ENCODE measurements at places on chromosomes 3 and 15.

DNA sequence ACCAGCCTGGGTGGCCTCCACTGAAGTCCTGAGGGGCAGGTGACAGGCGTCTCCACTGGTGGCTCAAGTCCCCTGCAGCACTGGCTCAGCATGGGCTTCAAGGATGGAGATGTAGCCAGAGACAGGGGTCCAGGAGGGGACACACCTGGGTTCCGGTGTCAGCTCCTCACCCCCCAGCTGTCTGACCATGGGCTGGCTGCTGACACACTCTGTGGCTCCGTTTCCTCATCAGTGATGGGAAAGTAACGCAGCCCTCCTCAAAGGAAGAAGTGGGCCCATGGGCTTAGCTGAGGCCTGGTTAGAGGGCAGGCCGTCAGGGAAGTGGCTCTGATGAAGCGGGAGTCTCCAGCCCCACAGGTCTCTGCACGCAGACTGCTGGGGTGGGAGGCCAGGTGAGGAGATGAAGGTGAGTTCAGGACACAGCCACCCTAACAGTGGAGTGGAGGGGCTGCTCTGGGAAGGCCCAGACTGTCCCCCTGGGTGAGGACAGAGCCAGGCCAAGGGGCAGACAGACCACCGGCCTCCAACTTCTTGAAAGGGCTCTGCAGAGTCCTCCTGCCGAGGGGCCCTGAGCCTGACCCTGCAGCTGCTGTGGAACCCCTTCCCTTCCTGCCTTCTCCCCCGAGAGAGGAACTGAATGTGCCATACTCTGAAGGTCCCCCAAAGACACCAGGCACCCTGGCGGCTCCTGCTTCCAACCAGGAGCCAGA is 24.0 kb downstream of the PSTPIP1 start:
- DNase-seq, result no peak

DNA sequence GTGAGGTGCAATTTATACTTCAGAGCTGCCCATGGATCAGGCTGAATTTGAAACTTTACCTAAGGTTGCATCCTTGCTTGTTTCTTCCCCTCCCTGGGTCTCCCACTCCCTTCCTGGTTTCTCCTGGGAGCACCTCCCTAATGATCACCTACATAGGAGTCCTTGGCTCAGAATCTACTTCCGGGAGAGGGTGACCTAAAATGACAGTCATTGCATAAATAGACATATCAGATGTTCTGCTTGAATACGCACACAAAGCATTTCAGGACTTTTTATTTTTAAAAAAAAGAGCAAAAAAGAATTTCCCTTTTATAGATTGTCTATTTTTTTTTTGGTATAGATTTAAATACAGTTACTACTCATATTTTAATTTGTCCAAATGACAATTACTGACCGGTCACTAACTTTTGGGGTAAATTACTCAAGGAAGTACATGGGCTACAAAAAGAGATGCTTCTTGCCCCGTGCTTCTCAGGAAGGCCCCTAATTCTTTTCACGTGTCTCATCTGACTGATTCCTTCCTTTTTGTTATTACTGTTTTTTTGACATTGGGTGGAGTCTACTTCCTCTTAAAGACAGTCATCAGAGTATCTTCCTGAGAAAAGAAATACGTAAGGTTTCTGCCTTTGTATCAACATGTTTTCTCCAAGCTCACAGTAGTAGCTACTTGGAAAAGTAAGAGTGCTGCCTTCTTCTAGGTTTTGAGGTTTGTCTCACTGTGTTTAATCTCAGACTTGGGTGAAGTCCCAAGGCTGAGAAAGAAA is 4.9 kb upstream of the MYZAP start:
- no peak for DNase-seq

DNA sequence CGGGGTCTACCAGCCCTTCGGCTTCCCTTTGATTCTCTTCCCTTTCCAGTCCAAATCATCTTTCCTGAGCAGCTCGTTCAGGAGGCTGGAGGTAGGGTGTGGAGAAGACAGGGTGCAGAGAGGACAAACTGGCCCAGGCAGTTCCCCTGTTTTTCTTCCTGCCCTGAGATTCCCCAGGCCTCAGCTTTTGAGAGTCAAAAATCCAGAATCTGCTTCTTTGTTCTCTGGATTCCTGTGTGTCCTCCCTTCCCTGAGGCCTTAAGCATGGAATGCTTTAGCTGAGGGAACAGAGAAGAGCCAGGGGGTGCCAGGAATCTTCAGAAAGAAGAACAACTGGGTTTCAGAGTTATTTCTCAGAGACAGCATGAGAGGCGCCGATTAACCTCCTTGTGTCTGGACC is 26.7 kb upstream of the LRTM1 start:
- no peak for DNase-seq

- no peak for DNase-seq
Observed at GRCh38 chr3:147483578-147483977, 74.4 kb downstream of the ZIC1 start.

DNA sequence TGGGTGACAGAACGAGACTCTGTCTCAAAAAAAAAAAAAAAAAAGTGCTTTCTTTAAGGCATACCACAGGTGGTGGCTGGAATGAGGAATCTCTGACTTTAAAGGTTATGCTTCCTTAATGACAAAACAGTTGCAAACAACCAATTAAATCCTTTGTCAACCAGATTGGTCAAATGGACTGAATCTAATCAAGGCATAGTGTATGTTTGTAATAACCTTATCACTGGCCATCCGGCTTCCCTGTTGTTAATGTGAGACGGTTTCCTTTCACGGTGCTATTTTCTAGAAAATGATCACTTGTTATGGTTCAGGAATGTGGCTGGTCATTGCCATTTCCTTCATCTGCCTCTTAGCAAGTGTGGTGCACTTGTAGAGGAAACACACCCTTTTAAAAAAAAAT is 75.9 kb downstream of the FLNB start:
- DNase-seq, result no peak

DNA sequence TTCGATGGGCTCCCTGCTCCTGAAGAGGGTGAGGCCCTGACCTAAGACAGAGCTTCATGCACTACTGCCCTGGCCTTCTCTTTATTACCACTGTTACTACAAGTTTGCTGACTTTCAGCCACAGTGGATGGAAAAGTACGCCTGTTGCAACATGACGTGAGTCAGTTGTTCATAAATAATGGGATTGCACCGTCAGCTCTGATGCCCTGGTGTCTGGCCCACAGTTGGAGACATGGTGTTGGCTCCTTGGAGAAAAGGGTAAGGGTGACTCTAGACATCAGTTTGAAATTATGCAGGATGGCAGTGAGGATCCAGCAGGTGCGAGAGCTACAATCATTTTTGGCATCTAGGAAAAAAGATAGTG is 5.5 kb downstream of the PAQR5 start:
- DNase-seq, result no peak

- no peak for DNase-seq
Observed at GRCh38 chr15:93217343-93217742, 128.3 kb upstream of the RGMA start.

DNA sequence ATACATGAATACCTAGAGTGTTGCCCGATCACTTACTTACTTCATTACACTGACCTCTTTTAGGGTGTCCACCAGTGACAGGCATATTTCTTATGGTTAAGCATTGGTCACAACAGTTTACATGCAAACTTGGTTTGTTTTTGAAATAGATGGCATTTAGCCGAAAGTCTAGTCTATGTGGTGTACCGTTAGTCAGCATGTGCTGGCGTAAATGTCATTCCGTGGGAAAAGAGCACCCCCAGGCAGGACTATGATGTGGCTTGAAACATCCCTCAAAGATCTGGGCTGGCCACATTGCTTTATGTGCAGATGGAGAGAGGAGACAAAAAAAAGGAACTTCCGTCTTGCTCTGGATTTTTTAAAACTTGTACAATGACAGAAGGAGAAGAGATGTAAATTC is 357.0 kb upstream of the ICE2 start:
- DNase-seq, result no peak

- DNase-seq, result no peak
Observed at GRCh38 chr3:169256796-169257522, 406.6 kb downstream of the MECOM start.

GRCh38 chr15:42143866-42144625 is 12.4 kb downstream of the PLA2G4F start:
- no peak for DNase-seq

DNA sequence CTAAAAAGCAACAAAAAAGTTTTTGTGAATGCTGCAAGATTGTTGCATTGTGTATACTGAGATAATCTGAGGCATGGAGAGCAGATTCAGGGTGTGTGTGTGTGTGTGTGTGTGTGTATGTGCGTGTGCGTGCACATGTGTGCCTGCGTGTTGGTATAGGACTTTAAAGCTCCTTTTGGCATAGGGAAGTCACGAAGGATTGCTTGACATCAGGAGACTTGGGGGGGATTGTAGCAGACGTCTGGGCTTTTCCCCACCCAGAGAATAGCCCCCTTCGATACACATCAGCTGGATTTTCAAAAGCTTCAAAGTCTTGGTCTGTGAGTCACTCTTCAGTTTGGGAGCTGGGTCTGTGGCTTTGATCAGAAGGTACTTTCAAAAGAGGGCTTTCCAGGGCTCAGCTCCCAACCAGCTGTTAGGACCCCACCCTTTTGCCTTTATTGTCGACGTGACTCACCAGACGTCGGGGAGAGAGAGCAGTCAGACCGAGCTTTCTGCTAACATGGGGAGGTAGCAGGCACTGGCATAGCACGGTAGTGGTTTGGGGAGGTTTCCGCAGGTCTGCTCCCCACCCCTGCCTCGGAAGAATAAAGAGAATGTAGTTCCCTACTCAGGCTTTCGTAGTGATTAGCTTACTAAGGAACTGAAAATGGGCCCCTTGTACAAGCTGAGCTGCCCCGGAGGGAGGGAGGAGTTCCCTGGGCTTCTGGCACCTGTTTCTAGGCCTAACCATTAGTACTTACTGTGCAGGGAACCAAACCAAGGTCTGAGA is 4.7 kb downstream of the BHLHE40 start:
- DNase-seq, result peak; percentile 67

DNA sequence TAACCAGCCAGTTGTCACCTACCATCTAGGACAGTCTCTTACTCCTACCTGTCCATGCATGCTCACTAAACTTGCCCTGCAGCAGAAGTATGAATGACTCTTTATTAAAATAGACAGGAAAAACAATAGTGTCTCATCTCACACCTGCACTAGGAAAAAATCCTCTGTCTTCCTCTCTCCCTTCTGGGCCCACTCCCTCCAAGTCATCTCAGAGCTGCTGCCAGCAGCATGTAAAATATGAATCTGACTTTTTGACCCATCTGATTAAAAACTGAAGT is 93.5 kb upstream of the THBS1 start:
- no peak for DNase-seq

- no peak for DNase-seq
Observed at GRCh38 chr3:129228891-129229585, 20.4 kb upstream of the COPG1 start.

DNA sequence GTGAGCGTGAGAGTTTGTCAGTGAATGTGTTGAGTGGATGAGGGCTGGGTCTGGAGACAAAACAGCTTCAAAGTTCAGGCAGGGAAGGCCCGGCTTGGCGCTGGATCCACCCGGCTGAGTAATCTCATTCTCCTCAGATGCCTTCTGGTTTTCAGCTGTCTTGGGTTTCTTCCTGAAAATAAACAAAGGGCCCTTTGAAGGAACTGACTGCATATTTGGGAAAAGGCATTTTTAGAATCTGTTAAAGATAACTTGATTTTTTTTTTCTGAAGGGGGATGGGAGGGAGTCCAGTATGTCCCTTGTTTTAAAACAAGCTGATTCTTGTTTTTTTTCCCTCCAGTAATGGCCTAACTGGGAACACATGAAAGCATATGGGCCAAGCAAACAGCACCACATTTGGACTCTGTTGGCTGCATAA is 86.4 kb downstream of the TIGIT start:
- no peak for DNase-seq

- DNase-seq, result no peak
Observed at GRCh38 chr3:72033666-72034428, 248.9 kb upstream of the PROK2 start.

DNA sequence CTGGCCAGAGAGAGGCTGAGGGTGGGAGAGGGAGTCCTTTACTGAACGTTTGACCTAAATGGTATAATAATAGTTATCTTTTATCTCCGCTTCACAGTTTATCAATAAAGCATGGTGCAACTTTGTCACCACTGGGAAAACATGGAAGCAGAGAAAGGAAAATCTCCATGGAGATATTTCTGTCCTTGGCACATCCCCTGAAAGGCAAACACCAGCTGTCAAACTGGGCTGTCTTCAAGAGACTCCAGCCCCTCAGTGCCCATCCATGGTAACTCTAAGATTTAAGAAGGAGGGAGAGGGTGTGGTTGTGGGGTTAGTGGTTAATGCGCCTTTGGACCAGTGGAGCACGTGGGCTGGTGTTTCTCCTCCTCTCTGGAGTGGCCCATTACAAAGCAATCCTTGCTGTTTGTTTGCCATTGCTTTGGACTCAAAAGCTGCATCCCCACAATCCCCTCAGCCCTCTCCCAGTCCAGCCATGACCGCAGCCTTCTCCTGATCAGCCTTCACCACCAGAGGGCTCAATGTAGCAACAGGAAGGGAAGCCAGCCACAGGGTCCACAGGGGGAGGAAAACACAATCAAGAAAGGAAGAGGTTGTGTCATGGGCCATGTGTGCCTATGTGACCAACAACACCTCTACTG is 38.2 kb upstream of the FAM174B start:
- DNase-seq, result no peak

GRCh38 chr15:87606971-87607370 is 649.6 kb downstream of the NTRK3 start:
- no peak for DNase-seq

DNA sequence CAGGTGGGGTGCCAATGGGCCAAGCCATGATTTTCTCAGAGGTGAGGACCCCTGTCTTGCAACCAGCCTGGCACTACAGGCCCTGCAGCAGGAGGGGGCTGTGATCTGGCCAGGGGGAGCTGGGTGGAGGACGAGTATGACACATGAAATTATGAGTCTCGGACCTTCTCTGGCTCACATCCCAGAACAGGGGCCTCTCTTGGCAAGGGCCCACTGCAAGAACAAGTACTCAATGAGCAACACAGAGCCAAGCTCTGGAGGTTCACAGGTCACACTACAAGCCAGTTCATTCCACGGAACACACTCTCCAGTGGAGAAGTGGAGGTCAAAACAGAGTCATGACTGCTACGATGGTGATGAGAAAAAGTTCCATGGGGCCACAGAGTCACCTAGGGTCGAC is 28.3 kb downstream of the CCDC32 start:
- no peak for DNase-seq

GRCh38 chr3:184377374-184377773 is 633 bp downstream of the THPO start:
- no peak for DNase-seq

DNA sequence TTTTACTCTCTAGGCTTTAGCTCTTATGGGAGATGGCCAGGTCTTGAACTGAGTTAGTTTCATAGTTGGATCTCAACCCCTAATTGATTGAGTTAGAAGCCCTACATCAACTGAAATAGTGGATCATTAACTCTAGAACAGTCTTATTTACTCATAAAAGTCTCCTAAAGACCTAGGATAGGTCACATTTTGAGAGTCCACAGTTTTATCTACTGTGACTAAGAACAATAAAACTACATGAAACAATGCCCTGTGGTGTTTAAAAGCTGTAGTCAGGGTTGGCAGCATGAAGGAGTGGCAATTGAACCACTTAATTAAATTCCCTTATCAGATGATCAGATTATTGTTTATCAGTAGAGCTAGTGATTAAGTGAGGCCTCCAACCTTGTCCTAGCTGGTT is 22.2 kb upstream of the IDH2 start:
- no peak for DNase-seq

GRCh38 chr3:64238971-64239667 is 13.9 kb upstream of the PRICKLE2 start:
- no peak for DNase-seq

GRCh38 chr3:160018959-160019358 is 30.3 kb downstream of the IL12A start:
- DNase-seq, result no peak

- no peak for DNase-seq
Observed at GRCh38 chr15:93173369-93173768, 84.4 kb upstream of the RGMA start.
